Activated CD8-positive, alpha-beta T cell treated with anti-CD3 and anti-CD28 coated beads for 36 hours (primary cell): ENCODE measurements at places on chromosomes 7 and 10. TPM values are rescaled to one million over a fixed set of nuclear protein-coding genes. Genes with fewer than 3 reads are reported as not detected.

- peak; percentile 3 for DNase-seq
Measured at GRCh38 chr10:121823993-121824463, 103.8 kb downstream of the ATE1 start.

DNA sequence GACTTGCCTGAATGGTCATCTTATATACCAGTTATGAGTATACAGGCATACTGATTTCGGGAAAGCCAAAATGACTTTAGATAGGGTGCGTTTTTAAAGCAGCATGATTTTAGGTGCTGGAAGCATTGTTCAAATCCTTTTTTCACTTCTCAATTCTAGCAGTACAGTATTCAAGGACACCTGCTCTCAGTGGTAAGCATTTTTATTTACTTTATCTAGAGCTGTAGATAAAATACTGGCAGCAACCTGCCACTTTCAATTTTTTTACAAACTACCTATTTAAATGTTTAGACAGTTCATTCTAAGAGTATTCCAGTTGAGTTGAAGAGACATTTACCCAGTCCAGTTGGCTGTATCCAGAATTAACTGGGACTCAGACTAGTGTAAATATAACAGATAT is 33.6 kb downstream of the TMEM106B start:
- DNase-seq: no peak

DNA sequence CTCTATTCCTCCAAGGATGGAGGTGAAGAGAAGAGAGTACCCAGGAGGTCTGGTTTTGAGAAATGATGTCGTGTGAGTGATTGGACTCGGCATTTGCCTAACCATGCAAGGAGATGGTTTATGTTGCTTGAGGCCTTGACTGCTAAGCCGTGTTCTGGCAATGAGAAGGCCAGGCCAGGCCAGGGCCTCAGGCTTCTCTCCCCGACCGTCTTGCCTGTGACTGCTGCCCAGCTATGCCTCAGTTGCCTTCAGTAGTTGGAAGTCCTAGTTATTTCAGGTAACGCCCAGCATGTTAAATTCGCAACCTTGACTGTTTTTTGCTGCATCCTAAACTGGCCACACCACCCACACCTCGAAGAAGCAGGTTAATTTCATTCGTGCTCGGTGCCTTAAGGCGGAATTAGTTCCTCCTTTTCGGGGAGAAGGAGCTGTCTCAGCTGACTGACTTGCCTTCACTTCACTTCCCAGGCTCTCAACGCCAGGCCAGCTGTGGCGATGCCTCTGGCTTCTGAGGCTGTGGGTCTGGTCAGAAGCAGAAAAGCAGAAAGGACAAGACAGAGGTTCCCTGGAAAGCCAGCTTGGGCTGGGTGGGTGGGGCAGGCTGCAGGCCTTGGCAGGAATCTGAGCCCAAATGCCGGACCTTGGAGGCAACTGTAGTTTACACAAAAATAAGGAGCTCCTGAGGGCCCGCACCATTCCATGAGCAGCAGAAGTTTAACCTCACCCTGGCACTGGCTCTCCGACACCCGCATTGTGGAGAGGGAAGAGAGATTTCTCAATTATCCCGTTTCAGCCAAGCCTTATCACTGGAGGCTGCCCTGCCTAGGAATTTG is 61.9 kb upstream of the SAMD8 start:
- no peak for DNase-seq

DNA sequence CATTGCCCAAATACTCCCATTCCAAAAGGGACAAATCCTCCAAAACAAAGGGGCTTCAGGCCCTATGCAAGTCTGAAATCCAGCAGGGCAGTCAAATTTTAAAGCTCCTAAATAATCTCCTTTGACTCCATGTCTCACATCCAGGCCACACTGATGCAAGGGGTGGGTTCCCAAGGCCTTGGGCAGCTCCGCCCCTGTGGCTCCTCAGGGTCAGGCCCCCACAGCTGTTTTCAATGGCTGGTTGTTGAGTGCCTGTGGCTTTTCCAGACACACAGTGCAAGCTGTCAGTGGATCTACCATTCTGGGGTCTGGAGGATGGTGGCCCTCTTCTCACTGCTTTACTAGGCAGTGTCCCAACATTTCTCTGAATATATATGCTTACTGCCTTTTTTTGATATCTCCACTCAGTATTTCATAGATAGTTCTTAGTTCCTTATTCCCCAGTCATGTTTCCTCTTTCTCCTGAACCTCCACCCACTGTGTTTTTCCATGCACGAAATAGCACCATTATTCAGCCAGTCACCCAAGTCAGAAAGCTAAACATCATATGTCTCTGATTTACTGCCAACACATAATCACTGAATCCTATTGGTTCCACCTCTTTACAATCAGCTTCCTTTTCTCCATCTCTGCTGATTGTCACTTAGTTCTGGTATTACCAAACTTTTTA is 172.6 kb upstream of the CACNA2D1 start:
- no peak for DNase-seq

GRCh38 chr10:93199191-93199751 is 125.6 kb downstream of the CYP26A1 start:
- DNase-seq: no peak

- no peak for DNase-seq
Measured at GRCh38 chr7:48113275-48113674, 24.2 kb downstream of the UPP1 start.

- DNase-seq: peak; percentile 12
Measured at GRCh38 chr10:1737222-1738061, at the start of gene ADARB2. Gene ADARB2 (minus strand): TSS chr10:1737525.

The NAT16 gene
- not detected for total RNA-seq

DNA sequence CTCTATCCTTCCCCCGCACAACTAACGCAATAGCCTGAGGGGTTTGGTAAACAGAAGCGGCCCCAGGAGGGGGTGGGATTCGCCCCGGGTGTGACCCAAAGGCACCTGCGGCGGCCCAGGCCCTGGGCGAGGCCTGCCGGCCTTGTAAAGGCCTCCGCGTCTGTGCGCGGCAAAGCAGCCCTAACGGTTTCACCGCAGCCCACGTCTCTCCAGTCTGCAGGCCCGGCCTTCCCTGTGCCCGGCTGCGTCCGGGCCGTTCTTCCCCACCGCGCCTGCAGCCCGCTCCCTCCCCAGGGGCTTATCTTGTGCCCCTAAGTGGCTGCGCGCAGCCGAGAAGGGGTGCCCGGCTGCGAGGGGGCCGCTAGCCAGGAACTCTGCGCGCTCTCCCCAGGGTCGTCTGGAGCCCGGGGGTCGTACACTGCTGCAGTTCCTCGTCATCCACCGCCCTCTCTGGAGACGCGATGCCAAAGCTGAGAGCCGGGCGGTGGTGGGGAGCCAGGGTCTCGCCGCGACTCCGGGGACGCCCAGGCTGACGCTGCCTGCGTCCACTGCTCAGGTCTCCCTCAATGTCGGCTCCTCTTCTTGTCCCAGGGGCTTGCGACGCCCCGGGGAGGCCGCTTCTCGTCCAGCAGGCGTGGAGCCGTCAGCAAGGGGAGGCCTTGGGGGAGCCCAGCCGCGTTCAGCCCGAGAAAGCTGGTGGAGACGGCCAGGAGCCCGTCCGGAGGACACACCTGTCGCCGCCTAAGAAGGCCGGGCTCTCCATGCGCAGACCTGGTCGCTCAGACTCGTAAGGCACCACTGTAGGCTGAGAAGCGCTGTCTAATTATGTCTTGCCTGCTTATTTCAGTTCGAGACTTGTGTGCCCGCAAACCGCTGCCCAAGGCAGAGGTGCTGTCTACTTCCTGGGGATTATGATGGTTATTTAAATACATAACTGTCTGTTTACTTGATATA is 132.3 kb downstream of the SPAG6 start:
- no peak for DNase-seq

DNA sequence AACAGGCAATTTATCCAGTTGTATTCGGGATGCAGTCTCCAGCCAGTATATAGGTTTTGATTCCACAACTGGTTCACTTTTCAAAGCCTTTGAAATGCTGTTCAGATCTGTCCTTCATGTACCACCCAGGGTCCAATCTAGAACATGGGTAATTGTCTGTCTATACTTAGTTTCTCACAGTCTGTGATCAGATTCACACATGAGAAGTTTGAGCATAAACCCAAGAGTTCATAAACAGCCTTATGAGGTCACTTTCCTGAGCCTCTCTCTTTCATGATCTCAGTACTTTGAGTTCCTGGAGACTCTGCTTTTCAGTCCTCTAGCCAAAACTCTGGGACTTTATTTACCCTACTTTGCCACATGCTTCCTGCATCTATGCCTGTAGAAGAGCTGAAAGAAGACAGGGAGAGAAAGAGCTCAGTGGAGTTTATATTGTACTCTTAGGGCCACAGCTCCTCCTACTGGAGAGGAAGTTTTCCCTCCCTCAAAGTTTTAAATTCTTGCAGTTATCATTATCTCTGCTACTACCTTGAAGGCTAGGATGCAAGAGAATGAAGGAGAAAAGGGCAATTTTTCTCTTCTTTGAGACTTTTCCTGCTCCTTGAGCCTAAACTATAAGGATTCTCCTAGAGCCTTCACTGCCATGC is 172.0 kb downstream of the ZEB1 start:
- peak; percentile 37 for DNase-seq

GRCh38 chr7:126083014-126083413 is 1153.4 kb upstream of the POT1 start:
- no peak for DNase-seq

DNA sequence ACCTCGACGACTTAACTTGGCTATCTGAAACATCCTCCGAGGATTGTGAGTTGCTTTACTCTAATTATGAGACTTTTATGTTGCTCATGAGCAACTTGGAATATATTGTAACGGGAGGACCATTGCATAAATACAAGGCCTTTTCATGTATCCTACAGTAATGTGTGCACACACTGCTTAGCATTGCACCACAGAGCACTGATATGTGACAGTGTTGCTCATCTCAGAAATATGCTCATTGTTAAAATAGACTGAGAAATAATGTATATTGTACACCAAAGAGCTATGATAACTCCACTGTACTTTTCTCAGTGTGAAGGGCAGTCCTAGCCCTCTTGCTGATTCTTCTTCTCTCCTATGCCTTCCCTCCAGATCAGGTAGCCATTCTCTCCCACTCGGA is 102.8 kb upstream of the CDK13 start:
- DNase-seq: no peak

DNA sequence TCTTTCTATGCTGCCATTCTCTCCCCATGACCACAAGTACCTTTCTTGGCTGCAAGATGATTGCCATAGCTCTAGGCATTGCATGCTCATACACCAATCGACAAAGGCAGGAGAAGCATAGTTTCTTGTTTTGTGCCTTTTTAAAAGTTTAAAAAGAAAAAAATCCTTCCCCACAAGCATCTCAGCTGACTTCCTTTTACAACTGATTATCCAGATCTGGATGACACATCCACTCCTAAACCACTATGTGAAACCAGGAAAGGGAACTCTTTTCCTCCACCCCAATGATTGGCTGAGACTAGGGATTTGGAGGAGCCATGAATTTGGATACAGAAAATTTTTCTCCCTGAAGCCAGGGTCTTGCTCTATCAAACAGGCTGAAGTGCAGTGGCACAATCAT is 14.5 kb upstream of the LRRC4 start:
- no peak for DNase-seq

DNA sequence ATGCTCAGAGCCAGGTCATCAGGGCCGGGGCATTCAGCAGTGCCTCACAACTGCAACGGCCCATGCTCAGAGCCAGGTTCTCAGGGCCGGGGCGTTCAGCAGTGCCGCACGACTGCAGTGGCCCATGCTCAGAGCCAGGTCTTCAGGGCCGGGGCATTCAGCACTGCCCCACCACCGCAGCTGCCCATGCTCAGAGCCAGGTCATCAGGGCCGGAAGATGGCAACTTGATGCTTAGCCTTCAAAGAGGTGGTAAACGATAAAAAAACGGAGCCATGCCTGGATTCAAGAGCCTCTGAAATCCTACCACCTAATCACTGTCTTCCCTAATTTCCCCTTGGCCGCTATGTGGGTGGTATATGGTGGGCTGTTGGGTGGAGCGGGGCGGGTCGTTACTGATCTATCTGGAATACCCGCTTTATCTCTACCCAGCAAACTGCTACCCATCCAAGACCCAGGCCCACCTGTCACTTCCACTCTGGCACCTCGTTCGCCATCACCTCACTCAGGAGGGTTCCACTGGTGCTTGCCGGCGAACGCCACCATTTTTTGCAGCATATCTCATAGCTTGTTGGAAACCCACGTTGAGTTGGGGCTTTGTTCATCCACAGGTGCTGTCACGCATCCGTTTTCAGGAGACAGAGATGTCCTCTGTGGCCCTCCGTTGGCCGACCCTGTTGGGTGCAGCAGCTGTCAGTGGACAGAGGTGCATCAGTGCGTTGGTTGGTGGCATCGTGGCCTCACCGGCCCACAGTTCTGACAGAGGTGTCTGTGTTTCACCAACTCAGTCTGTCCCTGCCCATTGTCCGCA is 221.1 kb downstream of the EBF3 start:
- DNase-seq: no peak

GRCh38 chr7:125834421-125834820 is 904.8 kb upstream of the POT1 start:
- no peak for DNase-seq

DNA sequence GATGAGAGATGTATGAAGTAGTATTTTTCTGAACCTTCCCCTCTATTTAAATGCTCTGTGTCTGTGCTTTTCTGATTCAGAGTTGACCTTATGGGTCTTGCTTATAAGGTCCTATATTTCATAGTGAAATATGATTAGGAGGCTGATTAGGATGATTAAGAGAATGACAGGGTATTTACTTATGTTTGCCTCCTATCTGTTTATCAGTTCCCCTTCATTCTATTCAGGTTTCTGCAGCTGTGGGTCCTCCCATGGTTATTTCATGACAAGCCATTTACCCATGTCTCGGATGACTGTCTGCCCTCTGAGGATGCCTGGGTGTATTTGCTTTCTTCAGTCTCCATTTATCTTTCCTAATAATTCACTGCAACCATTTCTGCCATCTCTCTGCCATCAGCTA is 16.9 kb downstream of the RPA3 start:
- DNase-seq: no peak

The HOXA1 gene
- total RNA-seq: 0.25 TPM

DNA sequence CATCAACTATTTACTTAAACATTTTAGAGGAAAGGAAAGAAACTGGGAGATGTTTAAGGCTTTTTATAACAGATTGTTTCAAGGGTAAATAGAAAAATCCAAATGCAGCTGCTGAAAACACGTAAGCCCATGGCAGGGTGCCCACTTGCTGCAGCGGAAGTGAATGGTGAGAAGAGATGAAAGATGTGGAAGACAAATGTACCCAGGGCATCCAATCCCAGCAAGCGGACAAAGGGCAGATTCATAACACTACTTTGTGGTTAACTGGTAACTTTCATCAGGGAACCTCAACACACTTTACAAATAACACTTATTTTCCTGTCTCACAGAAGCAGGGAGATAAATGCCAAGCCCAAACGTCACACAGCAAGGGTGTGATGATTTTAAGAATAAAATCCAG is 358.4 kb downstream of the KCNMA1 start:
- DNase-seq: peak; percentile 81

GRCh38 chr7:25456467-25457171 is 228.3 kb upstream of the NPVF start:
- DNase-seq: no peak
